ENCODE measurements at places on chromosomes 5 and 9. TPM values are rescaled to one million over a fixed set of nuclear protein-coding genes. Genes with fewer than 3 reads are reported as not detected.

DNA sequence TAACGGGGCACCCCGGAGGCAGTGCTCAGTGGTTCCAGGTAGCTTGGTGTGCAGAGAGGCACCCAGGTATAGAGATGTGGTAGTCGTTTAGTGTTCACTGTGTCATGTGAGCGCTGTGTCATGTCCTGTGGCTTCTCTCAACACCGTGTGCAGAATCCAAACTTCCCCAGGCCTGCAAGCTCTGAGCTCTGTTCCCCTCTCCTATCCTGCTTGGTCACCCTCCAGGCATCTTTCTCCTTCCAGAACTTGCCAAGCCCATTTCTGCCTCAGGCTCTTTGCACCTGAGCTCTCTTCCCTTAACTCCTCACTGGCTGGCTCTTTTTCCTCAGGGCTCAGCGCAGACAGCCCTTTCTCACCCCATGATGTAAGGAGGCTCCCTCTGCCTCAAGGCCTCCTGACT, 64.8 kb downstream of the CARTPT start:
- no peak for DNase-seq

- no peak for DNase-seq
Measured at GRCh38 chr5:13350767-13351166, 593.7 kb downstream of the DNAH5 start.

- DNase-seq, result no peak
Measured at GRCh38 chr5:32690153-32690552, 21.0 kb upstream of the NPR3 start.

GRCh38 chr5:67483453-67484030, 286.9 kb upstream of the CD180 start:
- no peak for DNase-seq

GRCh38 chr9:87657893-87658292, 68.0 kb upstream of the CTSL start:
- DNase-seq, result no peak

GRCh38 chr9:37036776-37037502, 2.9 kb upstream of the PAX5 start:
- DNase-seq, result peak; percentile 46

- no peak for DNase-seq
Measured at GRCh38 chr9:16143947-16144890, 591.4 kb downstream of the CCDC171 start.

The TLE4 gene
- total RNA-seq, result 38.3 TPM

The KCNV2 gene
- not detected for total RNA-seq
